ENCODE measurements at places on chromosomes 5 and 9. TPM values are rescaled to one million over a fixed set of nuclear protein-coding genes. Genes with fewer than 3 reads are reported as not detected.
A peak's percentile ranks its signal among the peaks of the same experiment; 100 is the strongest.

- no peak for DNase-seq
- H3K27ac ChIP-seq = no peak overlapping the region
- H3K4me1 ChIP-seq = no peaks in the 10 kb centered on the region
- H3K27me3 ChIP-seq = peaks cover 4% of the 10 kb centered on the region
Observed at GRCh38 chr9:86687788-86688187, 259.5 kb downstream of the GAS1 start.

GRCh38 chr5:91225848-91226686, 157.1 kb downstream of the ARRDC3 start:
- H3K4me3 ChIP-seq = no peak overlapping the region
- H3K4me1 ChIP-seq = peaks cover 15% of the 10 kb centered on the region
- H3K27ac ChIP-seq = no peak overlapping the region
- no peaks in the 10 kb centered on the region for H3K36me3 ChIP-seq

DNA sequence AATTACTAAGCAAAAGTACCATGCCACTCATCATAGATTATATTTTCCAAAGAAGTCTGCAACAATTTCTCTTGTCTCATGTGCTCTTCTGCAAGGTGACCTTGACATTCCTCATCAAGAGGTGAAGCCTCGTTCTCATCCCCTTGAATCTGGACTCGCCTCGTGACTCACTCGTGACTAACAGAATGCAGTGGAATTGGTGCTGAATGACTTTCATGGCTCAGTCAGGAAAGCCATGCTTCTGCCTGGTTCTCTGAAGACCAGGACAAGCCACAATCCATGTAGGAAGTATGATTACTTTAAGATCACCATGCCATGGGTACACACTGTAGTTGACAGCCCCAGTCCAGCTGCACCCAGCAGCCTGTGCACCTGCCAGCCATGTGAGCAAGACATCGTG, 335.8 kb downstream of the GADD45G start:
- peaks cover 12% of the 10 kb centered on the region for H3K27me3 ChIP-seq
- no peaks in the 10 kb centered on the region for H3K4me1 ChIP-seq
- no peaks in the 10 kb centered on the region for H3K36me3 ChIP-seq
- no peak overlapping the region for H3K4me3 ChIP-seq

DNA sequence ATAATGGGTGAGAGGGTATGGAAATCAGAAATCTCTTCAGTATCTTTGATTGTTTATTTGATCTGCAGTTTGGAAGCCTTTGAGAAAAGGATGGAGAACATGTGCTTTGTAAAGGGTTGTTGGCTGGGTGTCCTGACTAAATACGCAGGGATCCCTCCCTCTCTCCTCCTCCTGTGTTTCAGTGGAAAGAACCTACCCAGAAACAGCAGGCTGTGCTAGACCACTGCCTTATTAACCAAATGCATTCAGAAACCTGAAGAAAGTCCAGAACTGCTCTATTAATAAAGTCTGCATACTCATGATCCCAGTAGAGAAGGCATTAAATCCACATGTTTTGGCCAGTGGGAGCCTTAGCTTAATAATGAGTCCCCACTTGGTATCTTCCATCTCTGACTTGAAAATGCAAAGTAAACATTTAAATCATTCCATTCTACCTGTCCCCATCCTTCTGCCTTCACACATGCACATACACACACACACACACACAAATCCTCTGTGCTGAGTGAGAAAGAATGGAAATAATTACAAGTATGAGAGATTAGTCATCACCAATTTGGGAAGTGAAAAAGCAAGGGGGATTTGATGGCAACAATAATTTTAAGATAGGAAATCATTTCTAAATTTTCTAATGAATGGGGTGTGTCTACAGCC, 10.0 kb upstream of the LECT2 start:
- H3K36me3 ChIP-seq = no peaks in the 10 kb centered on the region
- H3K4me3 ChIP-seq = no peak overlapping the region
- DNase-seq = no peak
- no peaks in the 10 kb centered on the region for H3K4me1 ChIP-seq
- no peaks in the 10 kb centered on the region for H3K27me3 ChIP-seq

The TEK gene
- 8.3 TPM for total RNA-seq

GRCh38 chr5:55850839-55851674, at the start of gene IL31RA:
Gene IL31RA (plus strand): TSS chr5:55851357. CDS start chr5:55851571, 214 bp downstream.
- H3K27me3 ChIP-seq = no peaks in the 10 kb centered on the region
- H3K4me3 ChIP-seq = no peak within 1 kb of the TSS
- peaks cover 21% of the 10 kb centered on the region for H3K4me1 ChIP-seq
- H3K36me3 ChIP-seq = no peaks in the 10 kb centered on the region

DNA sequence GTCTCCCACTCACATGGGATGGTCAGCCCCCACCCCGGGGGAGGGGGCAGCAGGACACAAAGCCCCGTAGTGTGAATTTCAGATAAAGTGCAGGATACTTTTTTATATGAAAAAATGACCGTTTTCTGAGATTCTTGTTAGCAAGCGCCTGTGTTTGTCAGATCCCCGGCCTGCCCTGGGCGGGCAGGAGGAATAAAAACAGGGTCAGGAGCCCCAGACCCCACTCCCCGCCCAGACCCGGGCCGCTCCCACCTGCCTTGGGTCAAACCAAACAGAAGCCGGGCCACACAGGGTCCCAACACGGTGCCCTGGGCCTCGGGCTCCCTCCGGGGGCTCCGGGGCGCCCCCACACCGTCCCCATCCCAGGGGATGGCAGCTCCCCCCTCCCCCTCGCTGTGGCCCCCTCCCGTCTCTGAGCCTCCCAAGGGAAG, 13.5 kb upstream of the NRARP start:
- H3K4me1 ChIP-seq = no peaks in the 10 kb centered on the region
- H3K27ac ChIP-seq = no peak overlapping the region
- no peaks in the 10 kb centered on the region for H3K27me3 ChIP-seq

DNA sequence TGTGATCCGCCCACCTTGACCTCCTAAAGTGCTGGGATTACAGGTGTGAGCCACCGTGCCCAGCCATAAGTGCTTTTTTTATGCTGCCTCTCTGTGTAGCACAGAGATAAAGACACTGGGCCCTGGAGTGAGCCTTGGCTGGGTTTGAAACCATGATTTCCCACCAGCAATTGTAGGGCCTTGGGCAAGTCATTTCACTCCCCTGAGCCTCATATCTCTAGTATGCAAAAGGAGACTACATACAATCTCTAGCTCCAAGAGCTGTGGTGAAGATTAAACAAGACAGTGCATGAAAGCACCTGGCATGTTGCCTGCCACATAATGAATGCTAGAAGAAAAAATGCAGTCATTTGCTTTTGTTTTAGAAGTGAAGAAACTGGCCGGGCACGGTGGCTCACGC, 3.9 kb downstream of the FABP6 start:
- H3K27ac ChIP-seq = no peak overlapping the region
- H3K4me1 ChIP-seq = no peaks in the 10 kb centered on the region
- H3K36me3 ChIP-seq = no peaks in the 10 kb centered on the region
- no peak for DNase-seq

DNA sequence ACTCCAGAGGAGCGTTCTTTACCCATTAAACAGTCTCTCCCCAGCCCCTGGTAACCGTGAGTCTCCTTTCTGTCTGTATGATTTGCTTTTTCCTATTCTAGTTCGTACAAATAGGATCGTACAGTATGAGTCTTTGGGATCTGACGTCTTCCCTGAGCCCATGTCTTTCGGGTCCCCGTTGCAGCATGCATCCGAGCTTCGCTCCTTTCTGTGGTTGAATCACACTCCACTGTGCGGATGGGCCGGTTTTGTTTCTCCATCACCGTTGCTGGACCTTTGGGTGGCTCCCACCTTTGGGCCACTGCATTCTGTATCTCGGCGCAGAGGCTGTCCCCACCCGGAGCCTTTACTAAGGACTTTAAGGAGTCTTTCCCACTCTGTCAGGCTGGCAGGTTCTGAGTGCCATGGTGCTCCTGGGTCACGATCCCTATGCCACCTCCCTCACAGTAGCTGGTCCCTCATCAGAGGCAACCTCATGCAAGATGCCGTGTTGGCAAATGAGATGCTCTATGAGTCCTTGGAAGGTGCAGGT, 145.7 kb upstream of the COL5A1 start:
- H3K4me3 ChIP-seq = no peak overlapping the region
- H3K36me3 ChIP-seq = no peaks in the 10 kb centered on the region
- DNase-seq = peak; percentile 46
- H3K27me3 ChIP-seq = peaks cover 2% of the 10 kb centered on the region

- DNase-seq = peak; percentile 74
- no peaks in the 10 kb centered on the region for H3K36me3 ChIP-seq
- peak within 1 kb of the TSS; percentile 84 for H3K27ac ChIP-seq
- H3K27me3 ChIP-seq = no peaks in the 10 kb centered on the region
- H3K4me3 ChIP-seq = no peak within 1 kb of the TSS
Observed at GRCh38 chr5:122129306-122129705, at the start of gene ZNF474. Gene ZNF474 (plus strand): TSS chr5:122129546. CDS start chr5:122151991, 22,445 bp downstream.

The OR1J2 gene
- 0.29 TPM for total RNA-seq

The ABCA1 gene
- total RNA-seq = 50.1 TPM

DNA sequence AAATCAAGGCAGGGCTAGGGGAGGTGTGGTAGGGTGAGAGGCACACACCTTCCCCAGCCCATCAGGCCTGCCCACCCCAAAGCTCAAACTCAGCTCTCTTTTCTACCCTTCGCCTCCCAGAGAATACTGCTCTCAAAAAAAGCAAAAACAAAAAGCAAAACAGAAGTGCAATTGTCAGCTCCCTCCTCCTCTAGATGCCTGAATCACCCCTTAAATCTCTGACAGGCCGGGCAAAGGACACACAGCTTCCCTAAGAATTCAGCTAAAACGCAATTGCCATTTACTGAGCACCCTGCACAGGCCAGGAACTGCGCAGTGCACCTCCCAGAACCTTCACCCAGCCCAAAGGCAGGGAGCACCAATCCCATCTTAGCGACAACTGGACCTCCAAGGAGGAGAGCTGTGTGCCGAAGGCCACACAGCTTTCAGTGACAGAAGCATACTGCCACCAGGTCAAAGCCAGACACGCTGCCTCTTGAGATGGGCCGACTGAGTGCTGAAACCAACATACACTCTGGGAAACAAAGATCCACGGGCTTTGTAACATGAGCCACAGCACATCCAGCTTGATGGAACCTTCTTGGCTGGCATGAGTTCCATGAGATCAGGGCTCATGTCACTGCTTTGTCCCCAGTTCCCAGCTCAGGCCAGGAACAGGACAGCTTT, 53.4 kb upstream of the STXBP1 start:
- no peaks in the 10 kb centered on the region for H3K27me3 ChIP-seq
- H3K36me3 ChIP-seq = peaks cover 50% of the 10 kb centered on the region
- DNase-seq = peak; percentile 83
- peaks cover 96% of the 10 kb centered on the region for H3K4me1 ChIP-seq
- H3K27ac ChIP-seq = peak overlapping the region; percentile 98

DNA sequence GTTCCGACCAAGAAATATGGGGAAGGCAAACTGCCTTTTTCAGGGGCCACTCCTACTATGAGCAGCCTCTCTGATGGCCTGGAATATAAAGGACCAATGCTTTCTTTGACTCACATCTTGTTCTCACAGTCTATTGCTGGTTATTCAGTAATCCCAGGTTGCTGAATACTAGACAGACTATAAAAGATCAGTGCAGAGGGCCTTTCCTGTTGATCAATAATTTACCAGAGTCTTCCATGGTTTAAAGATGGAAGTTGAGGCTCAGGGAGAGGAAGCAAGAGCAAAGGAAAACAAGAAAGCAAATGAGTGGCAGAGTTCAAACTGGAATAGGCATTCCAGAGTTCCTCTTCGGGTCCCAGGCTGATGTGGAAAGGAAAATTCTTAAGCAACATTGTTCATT, 62.9 kb downstream of the FBXO38 start:
- H3K27ac ChIP-seq = no peak overlapping the region
- no peaks in the 10 kb centered on the region for H3K4me1 ChIP-seq
- no peak for DNase-seq
- peaks cover 10% of the 10 kb centered on the region for H3K36me3 ChIP-seq

The C9orf153 gene
- under 0.01 TPM for total RNA-seq

DNA sequence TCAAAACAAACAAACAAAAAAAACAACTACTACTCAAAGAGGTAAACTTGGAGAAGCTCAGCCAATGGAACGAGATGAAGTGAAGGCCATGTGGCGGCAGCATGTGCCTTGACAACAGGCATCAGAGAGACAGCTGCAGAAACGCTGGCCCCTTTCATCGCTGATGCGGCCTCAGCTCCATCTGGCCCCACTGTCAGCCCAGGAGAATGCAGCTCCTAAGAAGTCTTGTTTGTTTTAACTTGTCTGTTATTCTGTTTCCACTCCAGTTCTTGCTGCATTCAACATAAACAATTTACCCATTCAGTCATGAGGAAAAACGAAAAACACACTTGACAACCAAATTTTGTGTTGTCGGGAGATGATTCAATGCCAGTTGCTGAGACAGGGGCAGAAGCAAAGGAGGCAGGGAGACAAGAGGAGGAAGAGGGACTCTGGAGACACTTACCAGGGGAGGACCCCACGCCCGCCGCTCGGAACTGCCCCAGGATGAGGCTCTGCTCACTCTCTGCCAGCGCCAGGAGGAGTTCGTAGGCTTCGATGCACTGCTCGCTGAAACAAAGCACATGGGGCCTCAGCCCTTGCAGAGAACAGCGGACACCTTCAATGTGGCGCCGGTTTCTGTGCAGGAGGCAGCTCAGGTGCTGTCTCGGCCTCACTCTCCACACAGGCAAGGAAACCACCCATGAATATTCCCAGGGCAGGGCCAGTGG, 91.2 kb downstream of the DCP2 start:
- DNase-seq = no peak
- H3K27me3 ChIP-seq = no peaks in the 10 kb centered on the region
- peaks cover 3% of the 10 kb centered on the region for H3K4me1 ChIP-seq
- H3K27ac ChIP-seq = no peak overlapping the region

DNA sequence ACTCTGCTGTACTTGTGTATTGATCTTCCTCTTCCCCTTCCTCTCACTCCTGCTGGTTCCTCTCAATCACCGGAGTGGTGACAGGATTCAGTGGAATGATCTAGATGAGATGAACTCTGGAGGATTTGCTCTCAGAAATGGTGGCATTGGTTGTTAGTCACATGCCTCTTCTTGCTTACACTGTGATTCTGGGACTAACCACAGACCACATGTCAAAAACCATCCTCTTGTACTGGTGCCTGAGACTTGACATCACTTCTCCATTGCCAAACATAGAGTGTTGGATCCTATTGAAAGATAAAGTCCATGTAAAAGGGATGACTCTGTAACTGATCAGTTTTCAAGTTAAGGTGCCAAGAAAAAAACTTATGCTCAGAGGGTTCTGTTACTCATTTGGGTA, 506.5 kb downstream of the DMAC1 start:
- DNase-seq = no peak
- H3K36me3 ChIP-seq = no peaks in the 10 kb centered on the region
- H3K4me3 ChIP-seq = no peak overlapping the region
- no peaks in the 10 kb centered on the region for H3K27me3 ChIP-seq
- no peak overlapping the region for H3K27ac ChIP-seq
- H3K4me1 ChIP-seq = no peaks in the 10 kb centered on the region

The DBH gene
- total RNA-seq = not detected

DNA sequence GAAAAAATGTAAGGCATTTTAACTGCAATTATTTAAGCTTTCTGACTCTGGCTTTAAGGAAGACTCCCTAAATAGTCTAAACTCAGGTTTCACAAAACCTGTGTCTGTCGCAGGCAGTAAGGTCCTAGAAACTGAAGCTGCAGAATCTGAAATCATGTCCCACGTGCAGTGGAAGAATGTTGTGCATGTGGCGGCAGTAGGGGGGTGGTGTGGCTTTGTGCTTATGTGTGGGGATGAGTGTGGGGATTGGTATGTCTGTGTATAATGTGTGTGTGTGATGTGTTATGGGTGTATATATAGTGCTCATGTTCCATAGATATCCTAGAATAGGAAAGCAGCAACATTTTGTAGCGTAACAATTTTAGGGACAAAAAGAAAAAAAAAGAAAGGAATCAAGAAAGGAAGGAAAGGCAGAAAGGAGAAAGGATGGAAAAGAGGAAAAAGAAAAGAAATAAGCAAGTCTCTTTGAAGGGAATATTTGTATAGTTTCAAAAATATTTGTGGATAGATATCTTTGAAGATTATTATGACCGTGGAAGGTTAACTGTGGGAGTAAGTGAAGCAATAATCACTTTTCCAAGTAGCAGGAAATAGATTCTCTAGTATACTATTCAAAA, 6.6 kb downstream of the ANKDD1B start:
- H3K36me3 ChIP-seq = no peaks in the 10 kb centered on the region
- no peaks in the 10 kb centered on the region for H3K27me3 ChIP-seq
- DNase-seq = peak; percentile 81
- peaks cover 8% of the 10 kb centered on the region for H3K4me1 ChIP-seq
- no peak overlapping the region for H3K4me3 ChIP-seq
